ENCODE measurements at places on chromosomes 1 and 21. TPM values are rescaled to one million over a fixed set of nuclear protein-coding genes. Genes with fewer than 3 reads are reported as not detected.

GCSAML gene
- total RNA-seq, result not detected

BEND5 gene
- not detected for total RNA-seq

OPTC gene
- total RNA-seq, result not detected

C1orf185 gene
- total RNA-seq, result not detected

EPHB2 gene
- 29.6 TPM for total RNA-seq

DNAH14 gene
- total RNA-seq, result 15.1 TPM

BRINP2 gene
- 0.18 TPM for total RNA-seq

Data from A549 treated with ZK216348 at 1 μM for 4 hours (cell line).